T-helper 17 cell (primary cell): ENCODE measurements at places on chromosomes 1 and 21.

GRCh38 chr1:152111515-152111968 is 3.7 kb downstream of the TCHH start:
- H3K4me3 ChIP-seq = no peak overlapping the region
- peaks cover 9% of the 10 kb centered on the region for H3K27me3 ChIP-seq
- H3K4me1 ChIP-seq = peaks cover 4% of the 10 kb centered on the region
- no peak for DNase-seq
- no peak overlapping the region for H3K27ac ChIP-seq

- H3K4me3 ChIP-seq = no peak overlapping the region
- H3K27ac ChIP-seq = no peak overlapping the region
- peaks cover 9% of the 10 kb centered on the region for H3K36me3 ChIP-seq
- no peak for DNase-seq
- H3K4me1 ChIP-seq = peaks cover 6% of the 10 kb centered on the region
These were observed 30.8 kb upstream of the AGO1 start for GRCh38 chr1:35852241-35852640.

DNA sequence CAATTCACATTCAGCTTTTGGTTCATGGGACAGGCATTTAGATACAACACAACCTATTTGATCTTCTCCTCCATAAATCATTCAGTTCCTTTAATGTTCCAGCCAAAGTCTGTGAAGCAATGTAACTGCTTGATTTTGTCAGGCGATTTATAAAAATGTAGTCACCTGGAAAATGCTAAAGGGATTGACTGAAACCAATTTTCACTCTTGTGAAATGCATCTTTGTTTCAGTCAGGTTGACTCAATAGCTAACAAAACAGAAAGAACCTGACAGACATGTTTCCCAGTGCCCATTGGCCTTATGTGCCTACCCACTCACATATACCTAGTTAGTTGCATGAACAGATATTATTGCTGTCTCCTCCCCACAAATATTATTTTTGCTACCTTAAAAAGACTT is 335.7 kb downstream of the CHRM3 start:
- H3K4me3 ChIP-seq = peak overlapping the region; percentile 75
- no peaks in the 10 kb centered on the region for H3K27me3 ChIP-seq
- peaks cover 43% of the 10 kb centered on the region for H3K4me1 ChIP-seq
- no peak overlapping the region for H3K27ac ChIP-seq

- H3K4me1 ChIP-seq = peaks cover 8% of the 10 kb centered on the region
- H3K4me3 ChIP-seq = no peak overlapping the region
- H3K27ac ChIP-seq = no peak overlapping the region
- DNase-seq = no peak
- no peaks in the 10 kb centered on the region for H3K27me3 ChIP-seq
- peaks cover 8% of the 10 kb centered on the region for H3K36me3 ChIP-seq
These were observed 89.4 kb downstream of the SDCCAG8 start for GRCh38 chr1:243345205-243345604.

DNA sequence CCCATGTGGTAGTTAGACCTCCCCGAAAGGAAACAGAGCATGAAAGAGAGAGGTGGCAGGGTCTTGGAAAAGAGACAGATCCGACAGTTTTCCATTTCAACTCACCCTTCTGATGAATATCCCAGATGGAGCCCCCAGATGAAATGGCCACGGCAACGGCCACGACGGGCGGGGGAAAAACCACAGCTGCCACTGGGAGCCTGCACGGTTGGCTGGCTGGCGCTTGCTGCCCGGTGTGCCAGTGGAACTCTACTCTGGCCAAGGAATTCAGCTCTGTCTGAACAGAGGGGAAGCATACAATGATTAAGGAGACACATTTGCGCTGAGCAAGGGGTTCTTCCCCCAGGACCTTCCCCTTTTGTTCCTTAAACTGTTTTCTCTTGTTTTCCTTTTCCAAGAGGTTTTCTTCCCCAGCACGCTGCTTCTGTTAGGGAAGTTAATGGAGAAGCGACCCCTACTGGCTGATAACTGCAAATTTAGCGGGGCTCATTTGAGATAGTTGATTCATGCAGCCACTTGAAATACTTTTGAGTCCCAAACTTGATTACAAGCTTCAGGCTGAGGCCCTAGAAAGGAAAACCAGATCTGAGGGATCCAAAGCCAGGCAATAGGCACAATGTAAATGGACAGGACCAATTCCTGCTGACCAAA is 1122.5 kb downstream of the NCAM2 start:
- no peak for DNase-seq
- H3K4me3 ChIP-seq = no peak overlapping the region
- H3K27ac ChIP-seq = no peak overlapping the region
- H3K27me3 ChIP-seq = no peaks in the 10 kb centered on the region
- H3K4me1 ChIP-seq = no peaks in the 10 kb centered on the region
- no peaks in the 10 kb centered on the region for H3K36me3 ChIP-seq

GRCh38 chr1:110144366-110144765 is 5.9 kb upstream of the SLC6A17 start:
- H3K4me3 ChIP-seq = no peak overlapping the region
- no peaks in the 10 kb centered on the region for H3K36me3 ChIP-seq
- peaks cover 11% of the 10 kb centered on the region for H3K27me3 ChIP-seq
- no peak for DNase-seq
- no peaks in the 10 kb centered on the region for H3K4me1 ChIP-seq

GRCh38 chr1:216542263-216542662 is 119.0 kb upstream of the USH2A start:
- no peak for DNase-seq
- H3K4me3 ChIP-seq = no peak overlapping the region
- no peaks in the 10 kb centered on the region for H3K4me1 ChIP-seq
- H3K27me3 ChIP-seq = no peaks in the 10 kb centered on the region

- no peak overlapping the region for H3K4me3 ChIP-seq
- no peak overlapping the region for H3K27ac ChIP-seq
- DNase-seq = no peak
- H3K27me3 ChIP-seq = no peaks in the 10 kb centered on the region
These were observed 81.1 kb downstream of the LHX4 start for GRCh38 chr1:180311011-180311730.

- H3K27ac ChIP-seq = no peak overlapping the region
- no peak for DNase-seq
- peaks cover 26% of the 10 kb centered on the region for H3K4me1 ChIP-seq
- H3K4me3 ChIP-seq = no peak overlapping the region
- H3K36me3 ChIP-seq = no peaks in the 10 kb centered on the region
- no peaks in the 10 kb centered on the region for H3K27me3 ChIP-seq
These were observed 119.4 kb downstream of the AKT3 start for GRCh38 chr1:243730487-243731150.

- H3K4me3 ChIP-seq = no peak overlapping the region
- H3K4me1 ChIP-seq = no peaks in the 10 kb centered on the region
- H3K27me3 ChIP-seq = no peaks in the 10 kb centered on the region
- no peaks in the 10 kb centered on the region for H3K36me3 ChIP-seq
These were observed 151.0 kb downstream of the NUF2 start for GRCh38 chr1:163472651-163473248.

DNA sequence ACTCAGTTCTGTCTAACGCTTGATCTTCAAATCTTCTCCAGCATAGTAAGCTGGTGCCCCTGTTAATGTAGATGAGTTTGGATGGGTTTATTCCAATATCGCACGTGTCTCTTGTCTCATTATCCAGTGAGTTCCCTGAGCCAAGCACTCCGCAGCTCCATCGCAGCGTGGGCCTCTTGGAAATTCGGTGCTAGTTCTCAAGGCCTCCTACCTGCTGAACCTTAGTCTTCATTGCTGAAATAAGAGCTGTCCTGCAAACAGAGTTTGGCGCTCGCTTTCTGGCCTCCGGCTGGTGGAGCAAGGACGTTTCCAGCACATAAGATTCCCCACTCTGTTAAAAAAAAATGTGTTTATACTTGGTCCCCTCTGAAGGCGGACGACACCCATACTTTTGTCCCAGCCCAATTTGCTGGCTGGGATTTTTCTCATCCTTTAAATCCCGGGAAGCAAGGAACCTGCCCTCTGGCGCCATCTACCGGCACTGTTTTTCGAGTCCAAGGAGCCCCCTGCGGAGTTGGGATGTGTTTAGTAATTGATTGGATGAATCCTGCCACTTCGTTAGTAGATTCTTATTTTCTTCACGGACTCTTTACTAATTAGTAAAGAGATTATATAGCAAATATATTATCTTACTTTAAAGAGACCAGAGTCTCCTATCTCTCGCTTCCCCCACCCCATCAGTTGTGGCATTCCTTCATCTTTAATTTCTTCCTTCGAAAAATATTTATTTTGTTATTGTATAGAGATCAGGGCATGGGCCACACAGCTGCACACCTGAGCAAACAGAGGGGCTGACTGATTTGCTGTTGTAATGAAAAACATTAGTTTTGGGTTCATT is 14.7 kb downstream of the JUN start:
- H3K27ac ChIP-seq = no peak overlapping the region
- H3K4me3 ChIP-seq = no peak overlapping the region
- H3K36me3 ChIP-seq = no peaks in the 10 kb centered on the region

- peak overlapping the region; percentile 84 for H3K4me3 ChIP-seq
- H3K36me3 ChIP-seq = peaks cover 5% of the 10 kb centered on the region
- H3K27ac ChIP-seq = peak overlapping the region; percentile 80
These were observed 25.5 kb upstream of the IFNAR1 start for GRCh38 chr21:33299181-33299752.

DNA sequence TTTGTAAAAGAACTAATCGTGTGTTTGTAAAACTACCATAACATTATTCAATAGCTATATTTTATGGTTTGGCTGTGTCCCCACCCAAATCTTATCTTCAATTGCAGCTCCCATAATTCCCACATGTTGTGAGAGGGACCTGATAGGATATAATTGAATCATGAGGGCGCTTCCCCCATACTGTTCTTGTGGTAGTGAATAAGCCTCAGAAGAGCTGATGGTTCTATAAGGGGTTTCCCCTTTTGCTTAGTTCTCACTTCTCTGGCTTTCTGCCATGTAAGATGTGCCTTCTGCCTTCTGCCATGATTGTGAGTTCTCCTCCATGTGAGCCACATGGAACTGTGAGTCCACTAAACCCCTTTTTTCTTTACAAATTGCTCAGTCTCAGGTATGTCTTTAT is 1372.3 kb downstream of the AMY1C start:
- H3K4me1 ChIP-seq = no peaks in the 10 kb centered on the region
- no peak overlapping the region for H3K27ac ChIP-seq
- H3K36me3 ChIP-seq = no peaks in the 10 kb centered on the region
- no peak for DNase-seq
- H3K27me3 ChIP-seq = no peaks in the 10 kb centered on the region
- no peak overlapping the region for H3K4me3 ChIP-seq

DNA sequence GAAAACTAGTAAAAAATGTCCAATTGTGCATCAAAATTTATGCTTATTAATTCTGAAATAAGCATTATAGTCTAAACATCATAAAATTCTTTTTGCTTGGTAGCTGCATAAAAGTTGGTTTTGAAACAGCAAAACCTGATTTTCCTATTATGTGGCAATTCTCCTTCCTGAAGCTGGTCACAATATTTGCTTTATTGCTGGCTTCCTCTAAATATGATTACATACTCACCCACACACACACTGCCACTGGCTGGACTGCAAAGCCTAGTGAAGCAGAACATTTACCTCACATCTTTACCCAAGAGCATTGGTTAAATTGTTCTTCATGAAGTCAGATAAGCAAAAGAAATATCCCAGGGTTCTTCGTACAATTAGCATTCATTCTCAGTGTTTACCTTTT is 103.0 kb downstream of the NR5A2 start:
- peaks cover 12% of the 10 kb centered on the region for H3K4me1 ChIP-seq
- no peaks in the 10 kb centered on the region for H3K27me3 ChIP-seq
- no peaks in the 10 kb centered on the region for H3K36me3 ChIP-seq
- DNase-seq = no peak
- H3K4me3 ChIP-seq = no peak overlapping the region

DNA sequence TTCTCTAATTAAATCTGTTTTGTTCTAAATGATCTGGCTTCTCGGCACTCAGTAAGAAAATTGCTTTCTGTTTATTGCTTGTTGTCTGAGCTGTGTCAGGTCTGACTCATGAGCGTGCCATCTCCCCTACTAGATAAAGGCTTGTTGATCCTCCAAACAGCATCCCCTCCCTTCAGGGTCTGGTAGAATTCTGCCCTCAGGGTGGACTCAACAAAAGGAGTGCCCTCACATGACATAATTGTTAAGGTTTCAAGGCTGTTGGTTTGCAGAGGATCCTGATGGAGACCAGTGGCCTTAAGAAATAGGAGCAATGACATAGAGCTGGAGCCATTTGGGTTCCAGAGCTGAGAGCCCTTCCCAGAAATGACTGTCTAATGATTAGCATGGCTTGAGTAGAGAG is 36.0 kb upstream of the ATP2B4 start:
- peaks cover 3% of the 10 kb centered on the region for H3K36me3 ChIP-seq
- H3K4me3 ChIP-seq = no peak overlapping the region
- H3K4me1 ChIP-seq = peaks cover 18% of the 10 kb centered on the region
